ENCODE measurements at places on chromosomes 4 and X.

DNA sequence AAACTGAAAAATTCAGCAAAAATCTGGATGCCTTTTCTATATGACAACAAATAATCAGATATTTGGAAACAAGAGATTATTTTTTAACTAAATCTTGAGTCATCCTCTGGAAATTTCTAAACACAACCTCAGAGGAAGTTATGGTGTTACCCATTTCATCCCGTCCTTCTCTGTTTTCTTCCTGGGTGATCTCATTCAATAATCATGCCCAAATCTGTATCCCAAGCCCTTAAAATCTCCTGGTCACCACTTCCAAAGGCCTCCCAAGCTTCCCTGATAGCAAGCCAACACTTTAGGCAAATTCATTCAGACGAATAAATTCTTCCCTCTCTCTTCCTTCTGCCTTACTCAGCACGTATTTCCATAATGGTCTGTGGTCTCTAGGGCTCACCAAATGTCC is 9.7 kb upstream of the SORCS2 start:
- no peak for DNase-seq

DNA sequence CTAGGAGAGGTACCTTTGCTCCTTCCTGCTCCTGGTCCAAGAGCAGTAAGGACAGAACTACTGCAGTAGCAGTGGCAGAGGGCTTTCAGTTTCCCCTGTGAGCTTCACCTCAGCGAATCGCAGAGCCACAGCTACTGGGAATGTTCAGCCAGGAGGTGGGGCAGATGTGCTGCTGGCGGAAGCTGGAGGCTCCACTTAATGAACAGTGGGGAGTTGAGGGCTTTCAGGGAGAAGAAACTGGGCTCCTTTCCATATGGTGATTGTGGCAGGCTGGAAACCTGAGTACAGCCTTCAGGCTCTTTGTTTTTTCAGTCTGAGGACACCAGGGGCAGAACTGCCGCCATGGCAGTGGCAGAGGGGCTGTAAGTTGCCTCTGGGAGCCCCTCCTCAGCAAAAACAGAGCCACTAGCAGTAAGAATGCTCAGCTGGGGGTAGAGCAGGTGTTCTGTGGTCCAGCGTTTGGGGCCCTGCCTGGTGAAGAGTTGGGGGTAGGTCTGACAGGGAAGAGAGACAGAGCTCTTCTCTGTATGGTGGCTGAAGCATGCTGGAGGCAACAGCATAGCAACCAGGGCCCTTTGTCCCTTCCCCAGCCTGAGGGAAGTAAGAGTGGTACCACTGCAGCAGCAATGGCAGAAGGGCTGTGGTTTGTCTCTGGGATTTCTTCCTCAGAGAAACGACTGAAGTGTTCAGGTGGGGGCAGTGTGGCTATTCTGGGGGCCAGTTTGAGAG is 106.0 kb upstream of the GRXCR1 start:
- DNase-seq, result no peak

GRCh38 chr4:48047896-48048295 is 31.3 kb downstream of the NIPAL1 start:
- no peak for DNase-seq

- DNase-seq, result no peak
Measured at GRCh38 chrX:48835524-48836329, at the start of gene PCSK1N. Gene PCSK1N (minus strand): TSS chrX:48835610. CDS start chrX:48835532, 78 bp downstream.

DNA sequence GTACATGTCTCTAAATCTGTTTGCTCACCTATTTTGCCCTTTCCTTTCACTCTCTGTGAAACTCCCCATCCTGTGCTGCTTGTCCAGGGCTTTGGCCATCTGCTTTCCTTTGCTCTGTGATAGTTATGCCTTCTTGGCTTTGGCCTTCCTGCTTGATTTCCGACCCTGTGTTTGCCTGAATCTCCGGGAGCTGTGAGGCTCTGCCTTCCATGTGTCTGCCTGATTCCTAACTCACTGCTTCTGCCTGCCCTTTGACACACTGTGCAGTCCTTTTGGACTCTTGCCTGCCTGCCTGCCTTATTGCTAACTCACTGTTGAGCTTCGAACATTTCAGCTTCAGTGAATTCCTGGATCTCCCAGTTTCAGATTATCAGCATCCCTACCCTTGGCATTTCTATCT is 143.1 kb downstream of the C4orf33 start:
- DNase-seq, result no peak

DNA sequence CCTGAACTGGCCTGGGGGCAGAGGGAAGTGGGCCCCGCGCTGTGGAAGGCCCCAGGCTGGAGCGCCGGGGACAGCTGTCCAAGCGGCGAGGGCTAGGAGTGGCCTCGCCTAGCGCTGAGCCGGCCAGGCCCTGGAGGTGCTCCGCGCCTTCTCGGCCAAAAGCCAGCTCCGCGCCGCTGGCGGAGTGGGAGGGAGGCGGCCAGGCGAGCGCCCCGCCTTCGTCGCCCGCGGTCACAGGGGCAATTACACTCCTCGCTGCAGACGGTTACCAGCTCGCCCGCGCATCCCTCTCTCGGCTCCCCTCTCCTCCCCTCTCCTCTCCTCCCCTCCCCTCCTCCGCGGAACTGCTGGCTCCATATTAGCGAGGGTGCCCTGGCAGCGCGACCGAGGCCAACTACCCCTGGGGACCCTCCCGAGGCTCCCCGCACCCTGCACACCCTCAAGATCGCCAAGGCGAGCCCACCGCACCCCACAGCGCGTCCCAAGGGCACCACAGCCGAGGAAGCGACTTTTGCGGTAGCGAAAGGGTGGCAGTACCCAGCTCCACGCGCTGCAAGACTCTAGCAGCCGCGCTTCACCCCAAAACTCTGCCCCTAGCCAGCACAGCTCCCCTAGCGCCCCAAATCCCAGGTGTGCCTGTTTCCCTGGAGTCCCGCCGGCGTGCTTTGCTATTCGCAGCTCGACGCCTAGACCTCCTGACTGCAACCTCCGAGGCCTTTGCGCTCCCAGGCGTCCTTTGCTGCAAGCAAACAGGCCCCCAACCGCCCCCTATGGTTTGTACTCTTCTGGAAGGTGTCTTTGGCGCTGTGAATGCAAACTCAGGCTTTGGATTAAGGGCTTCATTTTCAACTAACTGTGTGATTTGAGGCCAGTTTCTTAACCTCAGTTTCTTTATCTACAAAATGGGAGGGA is 91.4 kb downstream of the BCOR start:
- no peak for DNase-seq

- DNase-seq, result no peak
Measured at GRCh38 chrX:120145295-120145925, 13.0 kb upstream of the RHOXF2 start.

DNA sequence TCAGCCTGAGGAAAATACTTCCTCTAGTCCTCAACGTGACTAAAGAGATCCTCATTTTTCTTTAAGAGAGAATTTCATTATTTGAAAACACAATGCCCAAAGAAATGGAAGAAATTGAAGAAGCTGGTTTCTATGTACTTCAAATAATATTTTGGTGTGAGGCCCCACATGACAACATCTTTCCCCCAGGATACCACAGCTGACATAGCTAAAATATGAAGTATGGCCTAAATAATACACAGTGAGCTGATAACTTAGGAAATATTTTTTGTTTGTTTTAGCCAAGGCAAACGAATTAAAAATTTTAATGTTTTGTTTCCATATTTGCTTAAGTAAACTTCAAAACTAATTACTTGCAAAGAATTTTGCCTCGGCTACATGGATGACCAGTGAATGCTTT is 149.2 kb downstream of the CBR4 start:
- DNase-seq, result no peak

- DNase-seq, result no peak
Measured at GRCh38 chr4:156971165-156971675, 379 bp downstream of the PDGFC start.

GRCh38 chr4:177008071-177008835 is 215.5 kb upstream of the VEGFC start:
- DNase-seq, result no peak

DNA sequence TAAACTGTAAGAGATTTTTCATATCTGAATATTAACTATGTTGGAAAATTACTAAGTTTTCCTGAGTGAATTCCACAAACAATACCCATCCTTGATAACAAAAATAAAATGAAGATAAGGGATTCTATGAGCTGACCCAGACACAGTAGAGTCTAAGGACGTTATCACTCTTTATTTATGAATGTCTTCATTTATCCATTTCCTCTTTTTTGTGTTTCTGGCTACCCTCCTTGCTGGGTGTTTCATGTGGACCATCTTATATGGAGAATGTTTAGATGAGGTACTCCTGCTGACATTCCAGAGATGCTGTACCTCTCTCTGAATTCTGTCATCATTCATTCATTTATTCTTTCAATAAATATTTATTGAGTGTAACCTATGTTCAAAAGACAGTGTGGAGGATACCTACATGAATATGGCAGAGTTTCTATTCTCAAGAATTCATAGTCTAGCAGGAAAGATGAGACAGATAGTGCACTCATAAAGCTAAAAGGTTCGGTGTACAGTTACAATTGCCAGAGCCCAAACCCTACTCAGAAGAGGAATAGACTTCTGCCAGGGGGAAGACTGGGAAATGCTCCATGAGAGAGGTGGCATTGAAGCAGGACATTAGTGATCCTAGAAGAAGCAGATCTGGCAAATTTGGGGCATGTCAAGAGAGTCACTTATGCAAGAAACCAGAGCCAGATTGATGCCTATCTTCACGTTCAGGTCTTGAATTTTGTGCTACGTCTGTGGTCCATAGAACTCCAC is 195.8 kb downstream of the MAML3 start:
- no peak for DNase-seq

DNA sequence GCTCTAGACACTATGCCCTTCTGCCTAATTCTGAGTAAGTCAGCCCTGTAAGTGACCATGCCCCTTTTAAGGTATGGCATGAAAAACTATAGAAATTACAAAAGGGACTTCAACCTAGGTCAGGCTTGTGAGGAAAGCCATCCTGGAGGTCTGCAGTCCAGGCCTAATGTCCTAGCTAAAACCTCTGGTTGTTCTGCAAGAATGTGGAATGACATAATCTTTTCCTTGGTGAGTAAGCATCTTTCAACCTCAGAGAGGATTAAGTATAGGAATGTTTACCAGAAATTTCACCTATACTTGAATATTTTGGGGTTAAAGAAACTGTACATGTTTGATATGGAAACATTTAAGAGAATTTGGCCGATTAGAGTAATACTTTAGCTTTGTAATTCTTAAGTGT is 23.8 kb upstream of the HPSE start:
- peak; percentile 42 for DNase-seq

GRCh38 chr4:4818415-4819212 is 40.9 kb upstream of the MSX1 start:
- DNase-seq, result no peak

DNA sequence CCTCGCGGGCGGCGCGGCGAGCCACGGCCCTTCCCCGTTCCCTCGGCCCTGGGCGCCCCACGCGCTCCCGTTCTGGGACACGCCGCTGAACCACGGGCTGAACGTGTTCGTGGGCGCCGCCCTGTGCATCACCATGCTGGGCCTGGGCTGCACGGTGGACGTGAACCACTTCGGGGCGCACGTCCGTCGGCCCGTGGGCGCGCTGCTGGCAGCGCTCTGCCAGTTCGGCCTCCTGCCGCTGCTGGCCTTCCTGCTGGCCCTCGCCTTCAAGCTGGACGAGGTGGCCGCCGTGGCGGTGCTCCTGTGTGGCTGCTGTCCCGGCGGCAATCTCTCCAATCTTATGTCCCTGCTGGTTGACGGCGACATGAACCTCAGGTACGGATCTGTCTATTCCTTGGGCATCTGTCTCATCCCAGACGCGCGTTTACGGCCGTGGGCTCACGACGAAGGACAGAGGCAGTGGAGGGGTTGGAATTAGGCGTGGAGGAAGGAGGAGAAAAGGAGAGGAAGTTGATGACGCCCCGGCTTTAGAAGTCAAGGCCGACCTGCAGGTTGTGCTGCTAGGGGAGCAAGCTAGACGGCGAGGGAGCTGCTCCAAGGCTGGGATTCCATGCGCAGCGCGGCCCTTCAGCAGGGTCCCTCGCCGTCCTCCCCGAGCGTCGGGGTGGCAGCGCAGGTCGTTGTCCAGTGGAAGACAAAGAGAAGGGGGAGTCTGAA is 792 bp downstream of the SLC10A4 start:
- DNase-seq, result no peak

DNA sequence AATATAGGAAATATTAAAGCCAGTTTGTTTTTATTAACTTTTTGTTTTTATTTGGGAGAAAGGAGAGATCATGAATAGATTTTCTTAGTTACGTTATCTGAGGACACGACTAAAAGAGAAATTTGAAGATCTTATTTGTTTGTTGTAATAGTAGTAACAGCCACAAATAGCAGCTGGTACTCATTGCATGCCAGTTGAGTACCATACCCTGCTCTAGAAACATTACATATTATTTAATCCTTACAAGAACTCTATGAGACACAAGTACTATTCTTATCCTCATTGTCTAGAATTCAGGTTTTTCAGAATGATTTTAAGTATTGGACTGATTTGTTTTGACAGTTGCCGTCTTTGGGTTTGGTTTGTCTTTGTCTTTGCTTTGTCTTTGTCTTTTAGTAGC is 31.8 kb downstream of the USP53 start:
- no peak for DNase-seq

DNA sequence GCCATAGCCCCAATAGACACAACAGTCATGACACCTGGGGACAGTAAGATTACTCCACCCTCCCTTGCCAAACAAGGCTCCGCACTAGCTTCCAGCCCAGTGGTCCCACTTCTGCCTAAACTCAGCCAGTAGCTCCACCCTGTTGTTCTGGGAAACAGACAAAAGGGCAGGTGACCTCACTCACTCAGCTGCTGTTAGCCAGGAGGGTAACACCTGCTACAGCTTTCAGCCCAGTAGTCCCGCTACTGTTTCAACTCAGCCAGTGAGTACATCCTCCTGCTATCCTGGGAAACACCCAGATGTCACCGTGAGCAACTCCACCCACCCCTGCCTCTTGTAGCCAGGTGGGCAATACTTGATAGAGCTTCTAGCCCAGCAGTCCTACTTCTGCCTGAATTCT is 162.7 kb upstream of the CPXCR1 start:
- no peak for DNase-seq

- peak; percentile 14 for DNase-seq
Measured at GRCh38 chrX:110847334-110847733, 51.7 kb upstream of the CHRDL1 start.

- no peak for DNase-seq
Measured at GRCh38 chr4:70442474-70442873, 29.5 kb upstream of the MUC7 start.

GRCh38 chr4:43607827-43608461 is 715.4 kb downstream of the GRXCR1 start:
- DNase-seq, result no peak

- DNase-seq, result no peak
Measured at GRCh38 chr4:168101026-168101425, 8.7 kb downstream of the ANXA10 start.

DNA sequence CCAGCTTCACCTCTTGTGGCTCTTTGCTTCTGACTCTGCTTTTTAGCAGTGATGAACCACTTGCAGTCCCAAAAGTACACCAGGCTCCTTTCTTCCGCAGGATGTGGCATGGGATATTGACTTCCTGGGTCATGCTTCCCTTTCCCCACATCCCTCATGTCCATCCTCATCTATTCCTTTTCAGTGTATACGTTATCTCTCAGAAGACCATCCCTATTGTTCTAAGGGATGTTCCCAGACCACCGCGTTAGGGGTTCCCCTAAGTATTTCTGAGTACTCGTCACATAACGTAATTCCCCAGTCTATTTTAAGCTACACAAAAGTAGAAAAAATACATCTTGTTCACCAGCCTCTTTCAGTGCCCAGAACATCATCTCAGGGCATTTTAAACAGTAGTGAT is 71.1 kb upstream of the NLGN4X start:
- DNase-seq, result no peak

- DNase-seq, result no peak
Measured at GRCh38 chr4:88457307-88458103, 586 bp downstream of the HERC5 start.

- peak; percentile 75 for DNase-seq
Measured at GRCh38 chr4:183588169-183588675, 70.8 kb downstream of the RWDD4 start.

- no peak for DNase-seq
Measured at GRCh38 chrX:19658030-19658429, 142.7 kb upstream of the MAP3K15 start.

Data from fibroblast of skin of left biceps (primary cell).